Osteoblast (primary cell): ENCODE measurements at places on chromosomes 12 and 14. TPM values are rescaled to one million over a fixed set of nuclear protein-coding genes. Genes with fewer than 3 reads are reported as not detected.

Gene TMEM119
- total RNA-seq: 359 and 362 TPM in 2 replicates

- no peaks in the 10 kb centered on the region for H3K36me3 ChIP-seq
- no peak overlapping the region for H3K4me3 ChIP-seq
- peaks cover 12% of the 10 kb centered on the region for H3K4me1 ChIP-seq
- H3K27me3 ChIP-seq: peaks cover 31% of the 10 kb centered on the region
- no peak overlapping the region for H3K27ac ChIP-seq
- DNase-seq: peak; percentile 96
These were observed 13.1 kb upstream of the TMTC1 start for GRCh38 chr12:29796823-29797263.

Gene PLEKHD1
- under 0.01 TPM in 2 replicates for total RNA-seq

Gene ASPG
- under 0.01 TPM in 1 of 2 replicates, not detected in the other for total RNA-seq

- H3K27ac ChIP-seq: no peak overlapping the region
- no peaks in the 10 kb centered on the region for H3K27me3 ChIP-seq
- H3K4me3 ChIP-seq: no peak overlapping the region
- no peak for DNase-seq
- peaks cover 31% of the 10 kb centered on the region for H3K4me1 ChIP-seq
These were observed 13.1 kb upstream of the LTA4H start for GRCh38 chr12:96048393-96048969.

- no peaks in the 10 kb centered on the region for H3K27me3 ChIP-seq
- H3K27ac ChIP-seq: no peak overlapping the region
- H3K36me3 ChIP-seq: no peaks in the 10 kb centered on the region
These were observed 29.2 kb downstream of the RASSF3 start for GRCh38 chr12:64639466-64639865.

DNA sequence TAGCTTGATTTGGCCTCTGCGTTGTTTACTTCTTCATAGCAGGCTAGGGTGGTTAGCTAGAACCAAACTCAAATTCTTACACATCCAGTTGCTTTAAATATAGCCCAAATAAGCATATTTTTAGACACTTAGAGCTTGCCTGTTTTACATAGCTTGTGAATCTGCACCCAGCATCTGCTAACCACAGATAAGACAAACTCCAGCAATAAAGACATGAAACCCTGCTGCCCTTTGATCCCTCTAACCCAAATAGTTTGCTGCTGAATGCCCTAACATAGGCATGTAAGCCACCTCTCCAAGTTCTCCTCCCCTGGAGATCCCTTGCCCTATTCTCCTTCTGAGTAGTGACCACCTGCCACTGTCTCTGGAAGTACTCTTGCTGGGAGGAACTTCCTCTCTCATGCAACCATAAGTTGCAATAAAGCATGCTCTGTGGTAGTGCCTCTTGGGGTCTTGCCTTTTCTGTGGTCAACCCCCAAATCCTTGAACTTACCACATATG, 185.6 kb downstream of the TMEM117 start:
- no peak overlapping the region for H3K4me3 ChIP-seq
- no peak overlapping the region for H3K27ac ChIP-seq
- H3K4me1 ChIP-seq: no peaks in the 10 kb centered on the region
- no peaks in the 10 kb centered on the region for H3K36me3 ChIP-seq

DNA sequence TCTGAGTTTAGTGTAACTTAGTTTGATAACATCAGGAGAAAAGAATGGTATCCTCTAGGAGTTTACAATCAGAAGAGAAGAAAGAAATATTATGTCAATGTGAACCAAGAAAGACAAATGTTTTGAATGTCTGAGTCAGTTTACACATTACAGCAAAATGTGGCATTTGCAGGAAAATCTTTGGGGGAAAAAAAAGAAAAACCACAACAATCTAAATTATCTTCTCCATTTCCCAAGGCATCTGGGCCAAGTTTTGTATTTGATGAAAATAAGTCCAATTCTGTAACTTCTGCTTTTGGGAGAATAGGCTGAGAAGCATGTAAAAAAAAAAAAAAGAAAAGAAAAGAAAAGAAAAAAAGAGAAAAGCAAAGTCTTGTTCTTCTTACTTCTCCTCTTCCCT, 58.8 kb upstream of the FLRT2 start:
- no peak overlapping the region for H3K4me3 ChIP-seq
- peak overlapping the region; percentile 88 for H3K27ac ChIP-seq
- no peaks in the 10 kb centered on the region for H3K27me3 ChIP-seq

DNA sequence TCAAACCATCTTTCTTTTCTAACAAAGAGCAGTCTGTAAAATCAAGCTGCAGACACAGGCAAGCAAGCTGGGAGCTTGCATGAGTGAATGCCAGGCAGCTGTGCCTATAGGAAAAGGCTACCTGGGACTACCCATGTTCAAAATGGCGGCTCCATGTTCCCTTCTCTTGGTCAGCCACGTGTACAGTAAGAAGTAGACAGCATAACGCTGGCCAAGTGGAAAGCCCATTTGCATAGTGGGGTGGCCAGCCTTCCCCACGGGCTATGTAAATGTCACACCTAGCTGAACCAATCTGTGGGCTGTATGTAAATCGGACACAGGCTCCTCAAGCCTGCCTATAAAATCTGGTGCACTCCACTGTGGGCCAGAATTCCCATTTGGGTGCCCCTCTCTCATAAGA, 117.1 kb downstream of the SYT10 start:
- no peaks in the 10 kb centered on the region for H3K4me1 ChIP-seq
- DNase-seq: no peak
- no peak overlapping the region for H3K27ac ChIP-seq
